Stimulated activated CD8-positive, alpha-beta memory T cell treated with anti-CD3 and anti-CD28 coated beads, Interleukin-7, amount 100 ng/mL, for 1 hour (primary cell): ENCODE measurements at places on chromosomes 7 and 10.

DNA sequence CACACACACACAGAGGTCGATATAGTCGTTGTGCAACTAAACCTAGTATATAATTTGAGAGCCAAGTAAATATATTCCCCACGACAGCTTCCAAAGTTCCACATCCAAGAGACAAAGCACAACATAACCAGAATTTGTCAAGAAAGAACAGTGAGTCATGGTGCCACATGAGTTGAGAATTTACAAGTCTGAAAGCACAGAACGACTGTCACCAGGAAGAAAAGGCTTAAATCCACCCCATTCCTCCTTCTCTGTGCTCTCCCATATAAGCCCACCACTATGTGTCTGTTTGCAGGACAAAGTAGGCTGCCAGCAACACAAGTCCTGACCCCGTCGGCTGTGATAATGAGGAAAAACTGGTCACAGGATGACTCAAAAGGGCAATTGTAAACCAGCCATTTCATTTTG lies 32.8 kb downstream of the GSAP start:
- no peak for DNase-seq

DNA sequence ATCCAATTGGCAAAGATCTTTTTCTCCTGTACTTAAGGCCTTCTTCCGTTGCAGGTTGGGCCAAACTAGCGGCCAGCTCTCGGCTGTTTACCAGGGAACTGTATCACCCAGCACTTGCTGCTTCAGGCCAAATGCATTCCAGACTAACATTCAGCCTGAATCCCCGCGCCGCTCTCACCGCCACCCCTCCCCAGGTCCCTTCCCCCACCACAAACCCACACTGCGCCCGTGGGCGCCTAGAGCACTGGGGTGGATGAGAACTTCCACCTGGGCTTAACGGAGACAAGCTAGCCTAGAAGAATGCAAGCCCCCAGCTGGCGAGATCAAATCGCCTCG lies 676 bp downstream of the TCAF1 start:
- DNase-seq = no peak

GRCh38 chr7:156334636-156335035 lies 305.9 kb upstream of the RNF32 start:
- DNase-seq = no peak

DNA sequence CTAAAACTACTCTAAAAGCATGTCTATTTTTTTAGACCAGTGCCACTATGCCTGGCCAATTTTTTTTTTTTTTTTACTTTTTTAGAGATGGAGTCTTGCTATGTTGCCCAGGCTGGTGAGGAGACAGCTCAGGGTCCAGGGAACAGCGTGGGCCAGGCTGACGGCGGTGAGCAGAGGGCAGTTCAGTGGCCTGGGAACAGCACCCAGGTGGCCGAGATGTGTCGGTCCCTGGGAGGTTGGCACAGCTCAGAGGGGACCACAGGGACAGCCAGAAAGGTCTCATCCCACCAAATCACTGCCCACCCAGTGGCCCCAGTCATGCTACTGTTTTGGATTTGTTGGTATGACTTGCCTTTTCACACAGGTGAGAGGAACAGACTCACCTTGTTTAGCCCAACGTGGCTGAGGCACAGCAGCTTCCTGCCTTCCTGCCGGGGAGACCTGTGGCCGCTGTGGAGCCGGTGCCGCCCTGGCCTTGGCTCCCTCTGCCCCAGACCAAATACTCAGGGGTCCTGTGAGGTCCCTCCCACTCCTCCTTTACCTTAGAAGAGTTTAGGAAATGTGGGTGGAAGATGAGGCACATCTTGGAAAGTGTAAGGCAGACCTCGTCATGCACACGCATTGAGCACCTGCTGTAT lies 109.6 kb downstream of the PTPRE start:
- DNase-seq = no peak

- no peak for DNase-seq
These were observed 133.1 kb downstream of the WDR11 start for GRCh38 chr10:120984221-120984620.

DNA sequence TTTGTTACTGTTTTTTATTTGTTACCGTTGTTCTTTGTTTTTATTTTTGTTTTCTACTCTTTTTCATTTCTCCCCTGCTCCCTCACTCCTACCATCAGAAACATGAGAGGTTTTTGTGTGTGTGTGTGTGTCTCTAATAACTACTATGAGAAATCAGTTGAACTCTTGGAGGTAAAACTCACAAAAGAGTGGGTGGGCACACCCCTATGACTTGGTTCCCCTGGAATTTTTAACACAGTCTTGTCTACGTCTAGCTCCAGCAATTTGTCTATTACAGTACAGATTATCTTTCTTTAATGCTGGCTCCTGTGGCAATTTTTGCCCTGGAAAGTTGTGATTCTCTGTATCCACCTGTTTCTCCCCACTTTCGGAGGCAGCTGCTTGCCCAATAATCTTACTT lies 56.2 kb downstream of the AOAH start:
- no peak for DNase-seq

- DNase-seq = no peak
These were observed 11.4 kb upstream of the CHST3 start for GRCh38 chr10:71952745-71953144.

DNA sequence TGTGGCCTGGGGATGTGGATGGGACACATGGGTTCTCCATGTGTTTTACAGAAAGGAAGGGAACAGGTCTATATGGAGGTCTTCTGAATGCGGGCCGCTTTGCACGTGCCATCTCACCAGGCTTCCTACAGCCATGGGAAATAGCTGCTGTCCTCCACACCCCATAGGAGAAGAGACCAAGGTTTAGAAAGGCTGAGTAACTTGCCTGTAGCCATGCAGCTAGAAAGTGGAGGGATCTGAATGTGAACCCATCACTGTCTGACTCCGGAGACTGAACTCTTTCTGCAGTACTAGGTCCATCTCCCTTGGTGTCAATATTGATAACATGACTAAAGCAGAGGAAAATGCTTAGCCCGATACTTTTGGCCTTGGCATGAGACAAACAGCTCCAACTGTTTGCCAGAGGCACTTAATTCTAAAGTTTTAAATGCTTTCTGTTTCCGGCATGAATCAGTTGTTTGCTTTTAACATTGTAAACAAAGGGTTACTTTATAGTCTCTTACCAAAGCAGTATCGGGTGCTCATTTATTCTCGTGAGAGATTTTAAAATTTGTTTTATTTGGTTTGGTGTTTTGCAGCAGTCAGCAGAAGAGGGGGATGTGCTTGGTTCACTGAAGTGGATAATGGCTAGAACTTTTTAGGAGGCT lies 64.8 kb upstream of the LOXL4 start:
- DNase-seq = no peak

DNA sequence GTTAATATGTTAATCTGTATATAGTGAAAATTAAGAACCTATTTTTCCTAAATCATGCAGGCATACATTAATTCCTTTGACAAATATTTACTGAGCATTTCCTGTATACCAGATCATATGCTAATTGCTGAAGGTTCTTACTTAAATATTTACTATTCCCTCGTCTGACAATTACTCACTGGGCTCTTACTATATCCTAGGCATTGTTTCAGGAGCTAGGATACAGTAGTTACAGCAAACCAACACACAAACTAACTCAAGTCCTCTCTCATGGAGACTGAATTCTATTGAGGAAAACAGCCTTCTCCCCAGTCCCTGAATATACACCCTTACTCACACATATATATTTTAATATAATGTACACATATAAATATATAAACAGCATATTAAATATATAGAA lies 786.0 kb downstream of the NRG3 start:
- no peak for DNase-seq

DNA sequence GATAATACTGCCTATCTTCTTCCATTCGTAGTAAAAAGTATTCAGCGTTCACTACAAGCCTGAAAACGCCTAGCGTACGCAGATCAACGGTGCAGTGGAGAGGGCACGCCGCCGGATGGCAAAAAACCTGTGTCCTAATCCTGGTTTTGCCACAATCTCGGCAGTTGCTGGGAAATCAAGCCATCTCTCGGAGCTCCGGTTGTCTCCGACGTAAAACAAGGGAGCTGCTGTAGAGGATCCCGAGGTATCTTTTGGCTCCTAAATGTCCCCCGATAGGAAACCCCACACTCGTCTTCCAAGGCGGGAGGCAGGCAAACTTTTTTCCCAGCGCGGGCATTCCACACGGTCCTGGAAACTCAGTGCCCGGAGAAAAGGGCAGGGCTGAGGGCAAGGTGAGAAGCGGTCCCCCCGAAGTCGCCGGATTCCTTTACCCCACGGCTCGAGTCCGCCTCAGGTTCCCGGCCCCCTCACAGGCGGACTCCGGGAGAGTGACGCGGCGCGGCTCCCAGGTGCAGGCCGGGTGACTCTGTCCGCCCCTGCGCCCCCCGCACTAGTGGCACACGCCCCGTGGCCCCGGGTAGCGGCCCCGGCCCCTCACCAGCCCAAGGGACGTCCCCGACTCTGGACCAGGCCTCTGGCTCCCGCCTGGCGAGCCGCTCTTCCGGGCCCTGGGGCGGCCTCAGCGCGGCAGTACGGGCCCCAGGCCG lies 649 bp downstream of the IDE start:
- DNase-seq = no peak

- no peak for DNase-seq
These were observed 790.8 kb upstream of the KCND2 start for GRCh38 chr7:119482209-119482608.

DNA sequence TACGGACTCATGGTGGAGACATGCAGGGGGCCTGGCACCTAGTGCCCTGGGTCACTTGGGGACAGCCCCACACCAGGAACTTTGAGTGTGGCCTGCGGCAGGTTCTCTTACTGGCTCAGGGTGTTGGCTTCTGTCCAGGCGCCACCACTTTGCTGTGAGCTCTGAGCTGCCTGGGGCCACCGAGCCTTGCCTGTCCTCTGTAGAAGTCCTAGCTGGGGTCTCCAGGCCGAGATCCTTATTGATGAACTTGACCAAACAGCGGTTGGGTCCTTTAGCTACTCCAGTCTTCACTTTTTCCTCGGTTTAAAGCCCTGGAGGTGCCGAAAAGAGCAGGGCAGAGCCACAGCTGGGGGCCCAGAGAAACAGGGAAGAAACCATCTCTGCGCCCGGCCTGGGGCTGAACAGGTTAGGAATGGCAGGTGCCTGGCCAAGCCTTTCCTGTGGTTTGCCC lies 41.3 kb downstream of the ZNF467 start:
- no peak for DNase-seq

DNA sequence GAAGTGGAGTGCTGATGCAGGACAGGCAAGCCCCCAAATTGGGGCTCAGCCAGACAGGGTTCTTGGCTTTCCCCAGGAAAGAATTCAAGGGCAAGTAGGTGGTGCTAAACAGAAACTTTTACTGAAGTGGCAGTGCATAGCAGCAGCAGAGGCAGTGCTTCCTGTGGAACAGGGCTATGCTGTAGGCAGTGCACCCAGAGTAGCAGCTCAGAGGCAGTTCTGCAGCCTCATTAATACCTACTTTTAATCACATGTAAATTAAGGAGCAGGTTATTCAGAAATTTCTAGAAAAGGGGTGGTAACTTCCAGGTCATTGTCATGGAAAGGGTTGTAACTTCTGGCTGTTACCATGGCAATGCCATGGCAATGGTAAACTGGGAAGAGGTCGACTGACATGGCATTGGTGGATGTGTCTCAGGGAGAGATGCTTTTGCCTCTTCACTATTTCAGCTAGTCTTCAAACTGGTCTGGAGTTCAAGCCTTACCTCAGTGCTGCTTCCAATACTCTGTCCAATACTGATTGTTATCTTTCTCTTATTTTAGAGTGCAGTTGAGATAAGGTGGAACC lies 29.2 kb downstream of the PRSS58 start:
- DNase-seq = no peak

GRCh38 chr10:90985321-90985933 lies 64.5 kb upstream of the ANKRD1 start:
- no peak for DNase-seq

DNA sequence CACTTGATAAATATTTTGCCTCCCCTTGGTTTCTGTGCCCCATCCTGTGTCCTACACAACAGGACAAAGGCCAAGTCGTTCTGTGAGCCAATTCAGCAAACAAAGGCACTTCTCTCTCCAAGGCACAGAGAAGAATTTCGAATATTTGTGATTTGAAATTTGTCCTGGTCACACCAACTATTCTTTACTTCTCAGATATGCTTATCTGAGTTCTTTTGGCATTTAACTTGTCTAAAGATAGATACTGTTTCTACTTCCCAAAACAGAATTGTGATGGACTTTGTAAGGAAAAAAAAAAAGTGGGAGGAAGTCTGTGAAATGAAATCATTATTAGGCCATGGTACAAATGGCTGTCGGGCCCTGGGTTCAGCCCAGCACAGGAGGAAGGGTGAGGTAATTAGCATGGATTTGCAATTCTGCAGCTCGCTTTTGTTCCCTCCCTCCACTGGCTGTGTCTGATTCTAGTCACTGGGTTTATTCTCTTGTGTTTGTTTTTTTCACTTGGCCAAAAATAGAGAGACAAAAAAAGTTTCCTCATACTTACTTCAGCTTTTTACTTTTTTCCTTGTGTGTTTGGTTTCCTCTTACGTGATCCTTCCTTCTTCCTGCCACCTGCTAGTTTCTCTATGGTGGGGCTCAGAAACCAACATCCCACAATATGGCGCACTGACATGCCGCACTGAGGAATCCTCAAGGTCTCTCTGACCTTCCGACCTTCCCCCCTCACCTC lies 108.2 kb upstream of the MKLN1 start:
- no peak for DNase-seq

DNA sequence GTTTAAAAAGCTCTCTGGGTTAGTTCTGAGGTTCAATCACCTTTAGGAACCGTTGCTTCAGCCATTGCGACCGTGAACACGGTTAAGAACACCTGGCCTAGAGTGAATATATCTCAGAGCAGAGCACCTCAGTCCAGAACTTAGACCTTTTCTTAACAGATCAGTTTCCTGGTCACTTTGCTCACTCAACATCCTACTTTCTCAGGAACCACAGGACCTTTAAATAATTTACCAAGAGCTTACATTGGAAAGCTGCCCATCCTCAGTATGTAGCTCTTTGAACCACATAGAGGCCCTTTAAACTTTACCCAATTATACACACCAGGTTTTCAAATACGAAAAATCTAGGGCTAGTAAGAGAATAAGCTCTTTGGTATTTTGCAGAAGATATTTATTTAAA lies 153.2 kb downstream of the NRBF2 start:
- no peak for DNase-seq
